ENCODE measurements at places on chromosomes 2 and 18. TPM values are rescaled to one million over a fixed set of nuclear protein-coding genes. Genes with fewer than 3 reads are reported as not detected.

- DNase-seq = no peak
Observed at GRCh38 chr2:218026244-218026643, 23.4 kb upstream of the TNS1 start.

GRCh38 chr2:136130511-136130910 lies 12.6 kb upstream of the CXCR4 start:
- no peak for DNase-seq

DNA sequence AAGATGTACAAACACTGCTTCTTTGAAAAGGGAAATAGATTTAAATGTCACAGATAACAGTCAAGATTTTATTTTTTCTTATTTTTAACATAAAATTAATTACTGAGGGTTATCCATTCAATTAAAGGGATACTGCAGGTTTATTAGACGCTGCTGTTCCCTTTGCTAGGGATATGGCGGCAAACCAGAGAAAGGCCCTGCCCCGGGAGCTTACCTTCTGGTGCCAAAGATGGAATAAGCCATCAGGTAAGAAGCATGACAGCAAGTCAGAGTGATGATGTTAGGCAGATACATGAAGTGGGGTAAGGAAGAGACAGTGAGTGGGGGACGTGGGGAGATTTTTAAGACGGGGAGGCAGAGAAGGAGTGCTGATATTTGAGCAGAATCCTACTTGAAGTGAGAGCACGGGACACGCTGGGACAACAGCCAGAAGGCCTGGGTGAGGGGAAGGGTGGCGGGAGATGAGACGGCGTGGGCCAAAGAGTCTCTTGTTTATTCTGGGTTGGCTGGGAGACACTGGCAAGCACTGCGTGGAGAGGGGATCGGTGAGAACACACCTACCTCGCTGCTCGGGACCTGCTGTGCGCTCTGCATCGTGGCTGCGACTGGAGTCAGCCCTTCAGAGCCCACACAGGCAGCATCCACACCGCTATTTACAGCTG lies 250.5 kb upstream of the TMEM200C start:
- DNase-seq = peak; percentile 75

The CCDC148 gene
- polyA plus RNA-seq = 0.26 TPM

The SYT4 gene
- not detected for polyA plus RNA-seq

The CD8A gene
- polyA plus RNA-seq = 0.10 TPM

The LDLRAD4 gene
- 8.0 TPM for polyA plus RNA-seq

The SFT2D3 gene
- not detected for polyA plus RNA-seq

All from hindlimb muscle (tissue), 1 donor.